GM12892 (cell line): ENCODE measurements at places on chromosomes 1 and 21.

GRCh38 chr1:83760226-83761021, 238.5 kb downstream of the TTLL7 start:
- DNase-seq = no peak

GRCh38 chr1:35441926-35442579, 115.2 kb downstream of the KIAA0319L start:
- DNase-seq = no peak

DNA sequence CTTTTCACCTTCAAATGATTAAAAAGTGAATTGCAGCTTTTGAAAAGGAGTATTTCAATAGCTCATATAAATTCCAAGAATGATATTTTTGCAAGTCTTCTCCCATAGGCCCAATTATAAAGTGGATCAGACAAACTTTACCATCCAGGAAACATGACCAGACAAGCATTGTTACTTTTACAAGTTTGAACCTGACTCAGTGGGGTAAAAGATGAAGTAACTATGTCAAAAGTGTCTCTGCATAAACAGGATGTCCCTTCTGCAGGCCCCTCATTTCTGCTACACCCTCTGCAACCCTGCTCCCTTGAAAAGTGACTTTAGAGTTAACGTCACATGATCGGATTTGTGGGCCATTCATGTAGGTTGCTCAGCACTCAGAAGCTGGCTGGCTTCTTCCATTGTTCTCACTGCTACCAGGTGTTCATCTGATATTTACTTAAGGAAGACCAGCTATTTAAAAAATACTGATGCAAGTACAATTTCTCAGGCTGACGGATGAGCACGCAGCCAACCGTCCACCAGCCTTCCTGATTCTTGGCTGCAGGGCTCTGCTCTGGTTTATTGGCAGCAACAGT, 32.3 kb downstream of the URB1 start:
- DNase-seq = no peak

GRCh38 chr1:76949503-76949902, 82.2 kb downstream of the ST6GALNAC5 start:
- no peak for DNase-seq

DNA sequence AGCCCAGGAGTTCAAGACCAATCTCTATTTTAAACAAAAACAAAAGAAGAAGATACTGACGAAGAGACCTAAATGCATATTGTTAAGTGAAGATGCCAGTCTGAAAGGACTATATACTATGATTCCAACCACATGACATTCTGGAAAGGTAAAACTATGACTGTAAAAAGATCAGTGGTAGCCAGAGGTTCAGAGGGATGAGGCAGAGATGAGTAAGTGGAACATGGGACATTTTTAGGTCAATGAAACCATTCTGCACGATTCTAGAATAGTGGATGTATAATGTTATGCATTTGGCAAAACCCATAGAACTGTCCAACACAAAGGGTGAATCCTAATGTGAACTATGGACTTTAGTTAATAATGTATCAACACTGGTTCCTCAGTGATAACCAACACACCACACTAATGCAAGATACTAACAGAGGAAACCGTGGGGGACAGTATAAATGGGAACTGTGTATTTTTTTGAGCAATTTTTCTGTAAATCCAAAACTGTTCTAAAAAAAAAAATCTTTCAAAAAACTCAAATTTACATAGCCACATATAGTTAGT, 8.2 kb downstream of the RC3H1 start:
- DNase-seq = no peak

GRCh38 chr1:33260439-33260838, 4.1 kb downstream of the ZNF362 start:
- DNase-seq = no peak

DNA sequence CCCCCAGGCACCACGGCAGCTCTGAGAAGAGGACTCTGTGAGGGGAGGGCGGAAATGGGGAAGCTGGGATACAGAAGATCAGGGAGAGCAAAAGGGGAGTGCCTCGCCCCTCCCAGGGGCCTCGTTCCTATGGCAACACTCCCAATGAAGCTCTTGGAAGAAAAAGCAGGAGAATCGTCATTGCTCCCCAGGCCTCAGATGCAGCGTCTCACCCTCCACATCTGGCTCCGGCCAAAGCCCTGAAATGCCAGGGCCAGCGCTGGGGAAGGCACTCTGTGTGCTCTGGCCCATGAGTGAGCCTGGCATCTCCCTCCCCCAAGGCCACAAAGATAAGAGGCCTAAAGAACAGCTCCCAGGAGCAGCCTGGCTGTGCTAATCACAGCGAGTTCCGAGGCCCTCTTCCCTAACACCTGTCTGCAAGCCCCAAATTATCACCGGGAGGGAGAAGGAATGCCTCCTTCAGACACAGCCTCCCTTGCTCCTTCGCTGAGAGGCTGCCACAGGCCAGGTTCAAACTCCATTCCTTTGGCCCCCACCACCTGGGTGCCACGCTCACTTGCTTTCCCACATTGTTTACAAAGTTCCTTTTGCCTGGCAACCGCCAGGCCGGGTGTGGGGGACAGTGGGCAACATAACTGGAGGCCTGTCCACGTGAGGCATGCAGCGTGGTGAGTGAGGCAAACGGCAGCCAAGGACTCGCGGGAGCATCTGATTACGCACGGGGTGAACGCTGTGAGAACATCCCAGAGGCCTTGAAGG, 27.8 kb downstream of the ECE1 start:
- no peak for DNase-seq

DNA sequence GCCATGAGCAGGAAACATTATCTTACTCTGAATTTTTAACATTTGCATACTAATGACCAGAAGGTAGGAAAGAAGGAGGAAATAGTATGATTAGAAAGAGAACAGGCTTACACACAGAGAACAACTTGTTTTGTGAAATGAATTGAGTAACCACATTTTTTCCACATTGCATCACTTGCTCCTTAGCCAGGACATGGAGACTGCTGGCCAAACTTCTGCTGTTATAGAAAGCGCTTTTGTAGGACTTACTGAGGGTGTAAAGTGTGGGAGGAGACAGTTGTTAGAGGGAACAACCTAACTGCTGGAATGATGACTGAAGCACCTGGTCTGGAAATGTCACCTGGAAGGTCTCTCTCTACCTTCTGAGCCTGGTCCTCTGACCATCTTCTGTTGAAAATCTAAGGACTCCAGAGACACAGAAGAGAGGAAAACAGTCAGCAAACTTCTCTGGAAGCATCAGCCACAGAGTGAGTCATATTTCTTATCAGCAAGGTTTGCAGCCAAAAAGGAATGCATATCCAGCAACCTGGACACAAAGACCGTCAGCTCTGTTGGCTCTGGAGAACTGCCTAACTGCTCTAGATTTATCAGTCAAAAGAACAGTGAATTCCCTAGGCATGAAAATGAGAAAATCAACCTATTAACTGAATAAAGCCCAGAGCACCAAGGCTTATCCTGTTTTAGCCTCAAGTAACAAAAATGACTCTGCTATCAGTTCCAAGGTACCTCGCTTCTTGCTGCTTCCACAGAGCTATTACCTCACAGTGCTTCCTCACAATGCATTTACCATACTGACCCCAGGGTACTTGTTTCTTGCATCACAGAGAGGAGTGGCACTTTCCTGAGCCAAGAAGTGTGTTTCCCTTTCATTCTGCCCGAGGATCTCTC, 88.0 kb upstream of the SLFNL1 start:
- DNase-seq = no peak

DNA sequence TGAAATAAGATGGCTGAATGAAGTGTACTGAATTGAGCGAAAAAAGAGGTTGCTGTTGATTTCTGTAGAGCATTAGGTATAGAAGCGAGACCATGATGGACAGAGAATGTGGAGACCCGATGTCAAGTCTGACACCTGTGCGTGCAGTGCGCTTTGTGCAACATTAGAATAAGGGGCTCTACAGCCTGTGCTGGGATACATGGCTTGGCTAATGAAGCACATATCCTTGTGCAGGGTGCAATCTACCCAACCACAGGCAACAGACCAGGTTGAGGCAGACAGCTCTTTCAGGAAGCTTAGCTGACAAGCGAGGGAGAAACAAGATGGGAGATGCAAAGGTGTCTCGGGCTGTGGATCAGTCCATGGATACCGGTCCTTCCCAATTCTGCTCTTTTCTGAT, 18.9 kb downstream of the GPA33 start:
- no peak for DNase-seq

- no peak for DNase-seq
Measured at GRCh38 chr21:42040411-42041180, 30.4 kb upstream of the ZBTB21 start.

DNA sequence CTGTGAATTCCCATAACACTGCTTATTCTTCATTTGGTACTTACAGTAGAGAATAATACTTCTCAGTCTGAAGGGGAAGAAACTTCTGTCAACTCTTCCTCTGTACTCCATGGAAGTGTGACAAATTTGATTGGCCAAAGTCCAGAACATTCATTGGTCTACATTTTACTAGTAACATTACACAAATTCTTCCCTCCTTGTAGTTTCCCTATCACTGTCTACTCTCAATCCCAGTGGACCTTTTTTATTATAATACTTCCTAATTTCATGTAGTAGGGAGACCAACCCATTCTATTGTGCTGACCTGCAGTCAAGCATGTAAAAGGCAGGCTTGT, 74.7 kb downstream of the ALG6 start:
- DNase-seq = no peak
